ENCODE measurements at places on chromosomes 16 and 17. TPM values are rescaled to one million over a fixed set of nuclear protein-coding genes. Genes with fewer than 3 reads are reported as not detected.

The CYGB gene
- 10.2 TPM for total RNA-seq

The TPSG1 gene
- total RNA-seq: not detected

The KRT35 gene
- total RNA-seq: not detected

DNA sequence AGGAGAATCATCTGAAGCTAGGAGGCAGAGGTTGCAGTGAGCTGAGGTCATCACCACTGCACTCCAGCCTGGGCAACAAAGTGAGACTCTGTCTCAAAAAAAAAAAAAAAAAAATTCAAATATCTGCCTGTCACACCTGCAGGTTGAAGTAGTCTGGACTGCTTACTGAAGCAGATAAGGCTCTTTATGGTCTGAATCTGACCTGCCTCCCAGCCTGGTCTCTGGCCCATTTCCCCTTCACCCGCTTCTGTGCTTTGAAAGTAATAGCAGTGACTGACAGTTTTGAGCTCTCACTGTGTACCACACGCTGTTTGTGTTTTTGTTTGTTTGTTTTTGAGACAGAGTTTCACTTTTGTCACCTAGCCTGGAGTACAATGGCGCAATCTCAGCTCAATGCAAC, 5.8 kb downstream of the SEZ6L2 start:
- no peak for DNase-seq
- H3K27me3 ChIP-seq: no peaks in the 10 kb centered on the region
- H3K36me3 ChIP-seq: no peaks in the 10 kb centered on the region
- no peak overlapping the region for H3K4me3 ChIP-seq

DNA sequence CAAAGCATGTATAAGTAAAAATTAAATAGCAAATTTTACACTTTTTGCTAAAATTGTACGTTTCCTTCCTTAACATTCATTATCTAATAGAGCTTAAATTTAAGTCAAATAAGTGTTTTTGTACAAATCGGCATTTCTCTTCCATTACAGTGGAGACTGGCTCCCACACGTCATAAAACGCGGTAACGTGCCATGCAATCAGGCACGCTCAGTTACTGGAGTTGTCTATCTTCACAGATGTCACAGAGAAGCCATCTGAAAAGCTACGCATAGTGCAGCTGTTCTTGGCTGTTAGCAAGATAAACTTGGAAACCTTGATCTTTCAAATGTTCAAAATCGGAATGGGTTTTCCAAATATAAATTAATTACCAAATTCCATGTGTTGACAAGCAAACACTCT, 165.3 kb downstream of the STX8 start:
- H3K4me3 ChIP-seq: no peak overlapping the region
- no peaks in the 10 kb centered on the region for H3K27me3 ChIP-seq
- no peak for DNase-seq
- no peaks in the 10 kb centered on the region for H3K36me3 ChIP-seq

Measured in left lung (tissue), 14 donors.